ENCODE measurements at places on chromosomes 4 and X. TPM values are rescaled to one million over a fixed set of nuclear protein-coding genes. Genes with fewer than 3 reads are reported as not detected.
A peak's percentile ranks its signal among the peaks of the same experiment; 100 is the strongest.

VCX gene
- polyA plus RNA-seq = not detected

TEX13C gene
- not detected for polyA plus RNA-seq

GRCh38 chr4:108683479-108683878 lies 33.1 kb downstream of the OSTC start:
- DNase-seq = peak; percentile 65

TLR8 gene
- 0.10 TPM for polyA plus RNA-seq

POLN gene
- 1.1 TPM for polyA plus RNA-seq

CXorf38 gene
- 5.9 TPM for polyA plus RNA-seq

DAPP1 gene
- polyA plus RNA-seq = not detected

GRCh38 chrX:46617906-46618305 lies 44.3 kb downstream of the CHST7 start:
- no peak for DNase-seq

Data from brain (organoid and tissue), 16 donors.